IPS DF 19.7 (cell line): ENCODE measurements at places on chromosomes 11 and 22.

- DNase-seq = no peak
Measured at GRCh38 chr11:122711831-122712381, 56.4 kb downstream of the UBASH3B start.

- DNase-seq = no peak
Measured at GRCh38 chr11:116257883-116258282, 514.9 kb downstream of the BUD13 start.

GRCh38 chr11:72724851-72725723, 27.1 kb downstream of the ARAP1 start:
- DNase-seq = no peak

GRCh38 chr22:31230155-31230870, 18.2 kb downstream of the LIMK2 start:
- DNase-seq = no peak

DNA sequence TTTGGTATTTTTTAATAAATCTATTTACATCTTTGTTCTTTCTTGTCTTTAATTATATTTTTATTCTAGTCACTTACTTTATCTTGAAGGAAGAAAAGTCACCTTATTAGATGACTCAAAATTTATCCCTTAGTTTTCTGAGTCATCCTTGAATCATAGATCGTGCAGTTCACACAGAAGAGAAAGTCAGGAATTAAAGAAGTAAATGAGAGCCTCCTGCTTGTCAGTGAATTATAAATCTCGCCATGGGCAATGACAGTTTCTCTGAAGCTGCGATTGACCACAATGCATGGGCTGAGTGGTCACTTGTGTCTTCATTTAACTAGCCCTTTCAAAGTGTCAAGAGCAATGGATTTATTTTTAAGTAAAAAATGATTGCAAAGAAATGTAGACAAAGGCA, 91.2 kb downstream of the LUZP2 start:
- no peak for DNase-seq

GRCh38 chr11:126589492-126589803, 234.0 kb downstream of the ST3GAL4 start:
- no peak for DNase-seq

- no peak for DNase-seq
Measured at GRCh38 chr11:15707194-15707593, 592.5 kb downstream of the INSC start.

GRCh38 chr11:29306527-29306926, 710.3 kb downstream of the KCNA4 start:
- no peak for DNase-seq

GRCh38 chr11:62712276-62712812, 4.9 kb downstream of the GNG3 start:
- DNase-seq = no peak

GRCh38 chr22:42800451-42801251, 56.4 kb downstream of the ARFGAP3 start:
- DNase-seq = no peak

DNA sequence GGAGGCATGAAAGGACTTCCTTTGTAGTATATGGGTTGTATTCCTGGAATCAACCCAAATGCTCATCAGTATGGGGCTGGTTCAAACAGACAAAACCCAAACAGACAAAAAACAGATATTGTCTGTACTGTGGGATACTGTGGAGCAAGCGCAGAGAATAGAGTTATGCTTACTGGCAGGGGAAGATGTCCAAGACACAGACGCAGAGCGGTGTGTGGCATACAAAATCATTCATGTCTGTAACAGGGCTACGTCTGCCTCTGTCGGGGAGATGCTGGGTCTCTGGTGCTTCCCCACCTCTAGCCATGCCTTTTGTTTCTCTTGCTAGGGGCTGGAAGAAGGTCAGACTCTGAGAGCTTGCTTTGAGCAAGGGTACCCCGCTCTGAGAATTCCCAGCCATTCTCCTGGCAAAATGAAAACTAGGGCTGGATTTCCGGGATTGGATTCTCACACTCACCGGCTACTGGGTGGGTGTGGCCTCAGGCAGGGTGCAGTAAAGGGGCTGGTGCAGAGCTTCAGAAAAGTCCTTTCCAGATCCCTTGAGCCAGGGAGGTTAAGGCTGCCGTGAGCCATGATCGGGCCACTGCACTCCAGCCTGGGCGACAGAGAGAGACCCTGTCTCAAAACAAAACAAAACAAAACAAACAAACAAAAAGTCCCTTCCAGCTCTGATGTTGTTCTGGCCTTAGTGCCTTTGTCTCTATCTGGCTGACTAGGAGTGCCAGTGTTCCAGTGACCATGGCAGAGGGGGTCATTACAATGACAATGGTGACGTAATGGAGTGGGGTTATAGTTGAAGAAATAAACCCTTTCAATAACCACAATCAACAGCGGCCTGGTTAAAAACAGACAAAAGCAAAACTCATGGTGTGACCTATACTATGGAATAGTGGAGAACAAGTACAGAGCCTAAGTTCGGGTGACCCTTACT, 2.9 kb upstream of the ABCC8 start:
- DNase-seq = no peak
